NB4 (cell line): ENCODE measurements at places on chromosomes 1 and 21.
A peak's percentile ranks its signal among the peaks of the same experiment; 100 is the strongest.

- DNase-seq, result no peak
Measured at GRCh38 chr21:42350318-42350910, 380 bp downstream of the TFF2 start.

- DNase-seq, result no peak
Measured at GRCh38 chr1:104807590-104807989, 1057.9 kb downstream of the AMY1C start.

GRCh38 chr1:820962-821361, 102.8 kb upstream of the SAMD11 start:
- no peak for DNase-seq

- peak; percentile 36 for DNase-seq
Measured at GRCh38 chr1:161427733-161428516, 60.2 kb upstream of the CFAP126 start.

DNA sequence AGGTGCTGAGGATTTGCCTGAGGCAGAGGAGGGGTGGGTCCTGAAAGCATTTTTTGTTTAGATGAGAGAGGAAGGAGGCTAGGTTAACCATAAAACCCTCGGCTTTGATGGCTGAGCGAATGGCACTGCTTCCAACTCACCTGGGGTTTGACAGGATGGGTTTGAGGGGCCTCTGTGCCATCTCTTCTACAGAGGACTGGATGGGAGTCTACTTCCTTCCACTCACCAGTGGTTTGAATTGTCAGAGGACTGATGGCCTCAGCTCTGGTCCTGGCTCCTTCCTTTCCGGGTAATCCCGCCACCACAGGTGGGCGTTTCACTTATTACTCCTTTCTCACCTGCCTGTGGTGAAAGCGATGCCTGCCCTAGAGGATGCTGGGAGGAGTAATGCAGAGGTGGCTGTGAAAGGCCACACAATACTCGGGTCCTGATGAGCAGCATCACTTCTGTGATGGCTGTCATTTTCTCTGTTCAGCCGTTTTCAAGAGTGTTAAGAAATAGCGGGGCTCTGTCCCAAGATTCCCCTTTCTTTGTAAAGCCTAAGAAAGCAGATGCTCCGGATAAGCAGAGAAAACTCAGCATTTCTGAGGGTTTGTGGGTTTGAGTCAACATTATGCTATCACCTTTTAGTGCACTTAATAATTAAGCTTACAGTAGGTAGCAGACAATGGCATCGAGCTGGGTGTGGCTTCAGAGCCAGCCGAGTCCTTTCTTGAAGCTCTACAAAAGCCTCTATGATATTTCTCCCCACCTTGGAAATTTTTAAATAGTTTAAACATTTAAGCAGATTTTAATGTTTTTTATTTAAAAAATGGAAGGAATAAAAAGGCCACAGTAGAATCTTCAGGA, 220.7 kb downstream of the HLX start:
- DNase-seq, result no peak

- DNase-seq, result peak; percentile 51
Measured at GRCh38 chr1:183593356-183593755, 3.1 kb upstream of the NCF2 start.

GRCh38 chr1:45621895-45622523, 1.8 kb downstream of the CCDC17 start:
- peak; percentile 14 for DNase-seq
